Left renal cortex interstitium (tissue), 4 donors: ENCODE measurements at places on chromosomes 3 and 15. TPM values are rescaled to one million over a fixed set of nuclear protein-coding genes. Genes with fewer than 3 reads are reported as not detected.

- DNase-seq, result no peak
Measured at GRCh38 chr3:14241716-14242115, 63.1 kb downstream of the LSM3 start.

GRCh38 chr3:113065336-113065735, 74.6 kb downstream of the GTPBP8 start:
- DNase-seq, result no peak

DNA sequence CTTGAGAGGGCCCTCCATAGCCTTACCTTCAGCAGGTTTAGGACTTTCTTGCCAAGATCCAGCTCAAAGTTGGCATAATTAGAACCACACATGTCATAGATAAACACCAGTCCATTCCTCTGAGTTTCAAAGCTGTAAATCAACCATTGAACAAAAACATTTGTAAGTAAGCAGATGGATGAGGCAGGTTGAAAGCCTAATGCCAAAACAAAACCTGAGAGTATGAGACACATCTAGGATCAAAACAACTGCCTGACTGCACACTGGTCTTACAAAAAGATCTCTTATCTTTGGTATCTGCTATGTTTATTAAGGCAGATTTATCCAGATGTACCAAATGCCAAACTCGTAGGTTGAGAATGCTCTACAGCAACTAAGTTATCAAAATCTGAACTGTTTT, 61.9 kb downstream of the PTPN9 start:
- DNase-seq, result no peak

GRCh38 chr15:36053746-36054145, 507.8 kb upstream of the DPH6 start:
- DNase-seq, result no peak

- no peak for DNase-seq
Measured at GRCh38 chr3:188759336-188760005, 412.3 kb upstream of the TPRG1 start.

GRCh38 chr15:33022629-33023028, 171.9 kb downstream of the FMN1 start:
- DNase-seq, result no peak

Gene SPTSSB
- 5.0 TPM for polyA plus RNA-seq

Gene CACNA2D3
- polyA plus RNA-seq, result 1.5 TPM

Gene CORO2B
- polyA plus RNA-seq, result 24.9 TPM
